ENCODE measurements at places on chromosomes 7 and 10.

- DNase-seq: no peak
Measured at GRCh38 chr10:71522442-71523144, 125.9 kb downstream of the CDH23 start.

DNA sequence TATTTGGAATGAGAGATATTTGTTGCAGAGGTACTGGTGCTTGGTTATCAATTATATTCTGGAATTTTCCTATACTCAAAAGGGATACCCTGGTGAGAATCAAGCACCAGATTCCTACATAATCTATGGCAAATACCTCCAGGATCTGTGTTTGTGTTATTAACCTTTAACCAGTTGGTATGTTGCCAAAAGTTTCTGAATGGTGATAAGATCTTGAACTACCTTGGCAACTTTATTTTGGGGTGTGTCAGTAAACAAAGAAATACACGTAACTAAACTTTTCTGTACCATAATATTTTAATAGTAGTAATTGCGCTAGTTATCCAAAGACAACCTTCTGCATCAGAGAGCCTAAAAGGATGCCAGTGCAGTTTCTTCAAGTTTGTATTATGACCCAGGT lies 13.4 kb downstream of the SCIN start:
- no peak for DNase-seq

DNA sequence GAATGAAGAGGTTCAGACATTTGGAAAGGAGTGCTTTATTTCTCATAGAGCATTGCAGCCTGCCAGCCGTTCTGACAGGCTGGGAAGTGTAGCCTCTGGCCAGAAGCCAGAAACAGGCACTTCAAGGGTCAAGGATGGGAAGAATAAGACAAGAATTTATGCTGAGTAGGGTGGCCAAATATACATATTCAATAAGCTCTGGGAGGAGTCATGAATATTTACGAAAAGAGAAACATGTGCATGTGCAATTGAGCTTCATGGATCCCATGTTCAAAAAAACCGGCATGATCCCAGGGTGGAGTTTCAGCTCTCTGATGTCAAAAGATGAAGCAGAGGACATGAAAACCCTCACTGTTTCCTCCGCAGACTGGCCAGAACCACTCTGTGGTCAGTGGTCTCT lies 32.9 kb downstream of the TLX1 start:
- DNase-seq: no peak

DNA sequence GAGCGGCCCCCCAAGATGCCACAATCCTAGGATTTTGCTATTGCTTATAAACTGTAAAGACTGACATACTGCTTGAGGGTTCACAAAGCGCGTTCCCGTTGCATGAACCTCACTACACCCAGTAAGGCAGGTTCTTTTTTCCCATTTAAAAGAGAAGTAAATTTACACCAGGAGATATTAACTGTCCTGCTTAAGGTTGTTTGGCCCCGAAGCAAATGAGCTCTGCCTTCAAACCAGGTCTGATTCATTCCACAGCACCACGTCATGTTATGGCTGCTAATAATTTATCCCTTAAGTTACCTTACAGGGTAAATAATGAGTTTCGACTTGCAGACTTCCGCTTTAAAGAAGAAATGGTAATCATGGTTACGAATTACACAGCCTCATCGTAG lies 559 bp upstream of the FKBP14 start:
- DNase-seq: no peak

GRCh38 chr7:136966825-136967224 lies 98.4 kb downstream of the CHRM2 start:
- DNase-seq: no peak

- no peak for DNase-seq
Measured at GRCh38 chr7:46993396-46993795, 588.5 kb downstream of the TNS3 start.

DNA sequence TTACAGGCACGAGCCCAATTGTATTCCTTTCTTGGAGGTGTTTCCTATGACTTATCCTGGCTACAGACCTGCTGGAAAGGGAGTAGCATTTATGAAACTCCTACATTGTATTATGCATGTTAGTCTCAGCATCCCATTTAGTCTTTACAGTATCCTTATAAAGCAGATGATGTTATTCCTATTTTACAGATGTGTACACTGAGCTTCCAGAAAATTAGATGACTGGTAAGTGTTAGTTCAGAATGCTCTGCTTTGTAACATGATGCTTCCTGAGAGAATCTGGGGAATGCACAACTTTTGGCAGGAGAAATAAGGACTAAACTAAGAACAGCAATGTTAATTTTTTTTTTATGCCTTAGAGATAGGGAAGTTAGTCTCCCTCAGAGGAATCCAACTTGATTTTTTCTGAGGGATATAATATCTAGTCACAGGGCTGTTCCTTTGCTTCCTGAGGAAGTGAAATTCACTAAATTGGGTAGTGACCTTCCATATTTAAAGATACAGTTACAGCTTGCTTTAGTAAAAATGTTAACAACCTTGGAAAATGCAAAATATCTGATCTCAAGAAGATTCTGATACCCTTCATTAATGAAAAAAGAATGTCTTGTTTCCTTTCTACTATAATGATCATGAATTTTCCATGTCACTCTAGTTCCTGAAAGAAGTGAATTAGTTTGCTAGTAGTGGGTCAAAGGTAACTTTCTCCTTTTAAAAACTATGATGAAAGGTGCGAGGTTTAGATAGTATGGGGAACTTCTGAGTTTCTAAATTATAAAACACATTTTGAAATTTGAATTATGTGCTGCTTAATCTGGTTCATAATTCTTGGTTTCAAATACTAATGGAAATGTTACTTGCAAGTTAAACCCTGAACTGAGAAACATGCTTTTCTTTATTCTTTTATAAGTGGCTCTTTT lies 194.0 kb upstream of the PRPS1L1 start:
- no peak for DNase-seq

DNA sequence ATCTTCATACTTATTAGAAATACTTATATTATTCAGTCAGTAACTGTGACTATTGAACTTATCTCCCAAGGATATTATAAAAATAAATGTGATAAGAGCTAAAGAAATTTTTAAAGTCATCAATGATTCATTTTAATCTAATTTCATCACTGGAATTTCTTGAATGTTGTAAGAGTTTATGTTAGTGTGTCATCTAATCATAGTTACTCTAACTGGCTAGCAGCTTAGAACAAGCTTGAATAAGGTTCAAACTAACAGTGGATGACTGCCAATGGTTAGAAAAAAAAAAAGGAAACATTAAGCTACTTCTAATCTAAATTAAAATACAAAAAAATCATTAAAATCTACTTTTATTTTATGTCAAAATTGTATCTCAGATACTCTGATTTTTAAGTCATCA lies 1066.3 kb downstream of the CNTNAP2 start:
- DNase-seq: no peak

GRCh38 chr7:95213148-95213547 lies 111.2 kb downstream of the PON1 start:
- DNase-seq: no peak

GRCh38 chr10:128864554-128865295 lies 602.3 kb upstream of the MGMT start:
- no peak for DNase-seq

- DNase-seq: no peak
Measured at GRCh38 chr10:60942788-60943315, 1.1 kb downstream of the RHOBTB1 start.
